ENCODE measurements at places on chromosomes 3 and 15.
A peak's percentile ranks its signal among the peaks of the same experiment; 100 is the strongest.

- no peak for DNase-seq
Measured at GRCh38 chr15:80828796-80829195, 49.6 kb downstream of the CEMIP start.

GRCh38 chr15:66472176-66472999, 25.2 kb downstream of the SNAPC5 start:
- peak; percentile 38 for DNase-seq

DNA sequence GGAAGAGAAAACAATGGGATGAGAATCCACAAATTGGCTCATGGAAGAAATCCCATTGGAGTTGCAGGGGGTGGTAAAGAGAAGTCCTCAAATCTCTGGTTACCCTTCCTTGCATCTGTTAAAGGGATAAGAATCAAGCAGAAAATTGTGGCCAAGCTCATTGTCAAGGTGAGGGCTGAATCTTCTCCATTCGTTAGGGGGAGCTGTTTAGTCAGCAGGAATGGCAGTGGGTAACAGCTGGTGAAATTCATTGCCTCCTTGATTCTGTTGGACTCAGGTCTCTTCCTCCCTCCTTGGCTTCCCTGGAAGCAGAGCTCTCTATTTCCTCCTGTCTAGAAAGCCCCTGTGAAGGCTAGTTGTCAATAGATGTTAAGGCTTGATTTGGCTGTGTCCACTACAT, 343.1 kb upstream of the SEMA6D start:
- no peak for DNase-seq

DNA sequence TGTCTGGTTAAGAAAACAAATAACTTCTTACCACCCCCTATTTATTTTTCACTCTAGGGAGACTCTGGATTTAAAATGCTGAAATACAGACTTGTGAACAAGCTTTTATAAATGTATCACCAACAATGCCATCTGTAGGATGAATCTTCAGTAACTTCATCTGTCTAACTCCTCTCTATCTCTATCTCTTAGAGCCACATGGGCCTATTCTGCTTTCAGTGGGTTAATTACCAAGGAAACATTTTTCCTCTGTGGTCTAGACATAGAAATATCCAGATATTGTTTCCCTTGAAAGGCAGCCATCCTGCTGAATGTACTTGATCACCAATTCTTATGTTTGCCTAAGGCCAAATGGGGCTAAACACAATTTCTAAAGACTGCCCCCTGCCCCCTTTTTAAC, 167.6 kb upstream of the COL8A1 start:
- no peak for DNase-seq

- no peak for DNase-seq
Measured at GRCh38 chr3:128001576-128001975, 50.7 kb upstream of the SEC61A1 start.

DNA sequence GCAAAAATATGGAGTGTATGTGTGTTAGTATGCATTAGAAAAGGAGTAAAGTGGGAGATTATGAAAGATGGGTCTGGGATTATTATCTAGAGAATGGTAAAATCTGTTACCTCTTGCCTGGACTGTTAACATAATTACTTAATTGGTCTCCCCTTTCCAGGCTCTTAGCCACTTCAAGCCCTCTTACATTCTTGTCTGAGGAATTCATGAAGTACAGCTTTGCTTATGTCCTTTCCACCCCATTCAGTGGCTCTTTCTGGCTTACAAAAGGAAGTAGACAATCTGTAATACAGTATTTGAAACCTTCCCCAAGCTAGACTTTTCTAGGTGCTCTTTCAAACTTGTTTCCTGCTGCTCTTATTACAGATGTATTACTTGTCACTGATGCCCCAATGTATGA, 129.8 kb downstream of the MBNL1 start:
- no peak for DNase-seq

DNA sequence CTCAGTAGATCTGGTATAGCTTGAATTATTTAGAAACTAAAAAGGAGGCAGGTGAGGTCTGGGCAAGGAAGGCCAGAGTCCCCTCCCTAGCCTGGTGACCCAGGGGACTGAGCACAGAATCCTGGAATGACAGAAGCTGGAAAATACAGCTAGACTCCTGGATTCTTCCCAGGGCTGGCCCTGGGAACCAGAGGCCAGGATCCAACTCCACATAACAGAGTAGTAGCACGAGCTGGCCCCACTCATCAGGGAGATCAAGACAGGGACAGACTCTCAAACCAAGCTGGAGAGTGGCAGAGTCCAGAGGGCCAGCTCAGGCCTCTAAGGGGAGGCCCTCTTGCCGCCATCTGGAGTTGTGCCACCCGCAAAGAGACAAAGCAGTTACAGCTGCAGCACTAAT, 10.7 kb downstream of the VIPR1 start:
- DNase-seq = no peak

GRCh38 chr3:129971351-129972052, 3.0 kb upstream of the TRH start:
- no peak for DNase-seq

- no peak for DNase-seq
Measured at GRCh38 chr3:54349231-54349652, 226.9 kb downstream of the CACNA2D3 start.

DNA sequence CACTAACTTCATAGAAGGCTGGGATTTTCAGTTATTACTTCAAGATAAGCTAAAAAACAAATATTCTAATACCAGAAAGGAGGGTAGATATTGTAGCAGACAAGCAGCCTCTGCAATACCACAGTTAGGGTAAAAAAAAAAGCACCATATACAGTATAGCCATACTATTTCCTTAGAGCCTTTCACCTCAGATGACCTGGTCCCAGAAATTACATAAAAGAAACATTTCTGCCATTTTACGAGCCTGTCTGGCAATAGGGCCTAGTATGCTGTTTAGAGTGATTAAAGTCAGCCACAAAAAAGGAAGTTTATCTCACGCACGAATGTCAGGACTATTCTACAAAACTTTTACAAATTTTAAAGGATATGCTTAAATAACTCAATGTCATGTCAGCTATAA, 1016.6 kb downstream of the PLOD2 start:
- DNase-seq = no peak

DNA sequence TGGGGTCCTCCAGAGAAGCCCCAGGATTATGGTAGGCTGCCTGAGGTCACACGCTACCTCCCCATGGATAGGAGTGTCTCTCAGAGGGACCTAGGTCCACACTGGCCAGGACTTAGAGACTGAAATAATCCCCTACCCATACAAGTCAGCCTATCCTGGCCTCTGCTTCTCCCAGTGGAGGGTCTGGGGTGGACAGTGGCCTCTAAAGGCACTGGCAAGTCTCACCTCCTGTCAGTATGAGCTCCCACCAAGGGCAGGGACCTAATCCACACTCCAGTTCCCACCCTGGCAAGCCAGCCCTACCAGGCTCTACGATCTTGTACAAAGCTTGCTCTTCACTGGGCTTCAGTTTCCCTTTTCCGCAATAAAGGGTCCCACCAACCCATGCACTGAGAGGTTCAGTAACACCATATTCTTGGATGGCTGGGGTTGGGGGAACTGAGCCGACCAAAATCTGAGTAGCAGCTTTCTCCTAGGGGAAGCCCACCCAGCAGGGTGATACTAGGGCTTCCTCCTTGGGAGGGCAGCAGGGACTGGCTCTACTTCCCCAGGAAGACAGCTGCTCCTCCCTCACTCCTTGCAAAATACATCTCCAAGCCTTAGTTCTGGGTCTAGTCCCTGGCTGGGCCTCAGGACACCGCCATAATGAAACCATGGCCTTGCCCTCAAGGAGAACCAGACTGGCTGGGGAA, 2.4 kb downstream of the CISH start:
- DNase-seq = no peak

- no peak for DNase-seq
Measured at GRCh38 chr3:9703736-9704346, at the start of gene CPNE9. TSS of gene CPNE9 (plus strand) at chr3:9703833. CDS start at chr3:9703997, 164 bp downstream.

DNA sequence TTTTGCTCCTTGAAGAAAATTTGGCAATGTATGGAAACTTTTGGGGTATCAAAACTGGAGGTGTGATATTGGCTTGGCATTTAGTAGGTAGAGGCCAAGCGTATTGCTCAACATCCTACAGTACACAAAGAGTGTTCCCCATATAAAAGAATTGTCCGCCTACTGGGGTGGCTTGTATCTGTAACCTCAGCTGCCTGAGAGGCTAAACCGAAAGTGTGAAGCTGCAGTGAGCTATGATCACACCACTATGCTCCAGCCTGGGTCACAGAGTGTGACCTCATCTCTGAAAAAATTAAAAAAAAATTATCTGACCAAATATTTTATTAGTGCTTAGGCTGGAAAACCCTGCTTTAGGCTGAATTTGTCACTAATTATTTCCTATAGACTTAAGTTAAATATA, 483.9 kb downstream of the PYDC2 start:
- no peak for DNase-seq

DNA sequence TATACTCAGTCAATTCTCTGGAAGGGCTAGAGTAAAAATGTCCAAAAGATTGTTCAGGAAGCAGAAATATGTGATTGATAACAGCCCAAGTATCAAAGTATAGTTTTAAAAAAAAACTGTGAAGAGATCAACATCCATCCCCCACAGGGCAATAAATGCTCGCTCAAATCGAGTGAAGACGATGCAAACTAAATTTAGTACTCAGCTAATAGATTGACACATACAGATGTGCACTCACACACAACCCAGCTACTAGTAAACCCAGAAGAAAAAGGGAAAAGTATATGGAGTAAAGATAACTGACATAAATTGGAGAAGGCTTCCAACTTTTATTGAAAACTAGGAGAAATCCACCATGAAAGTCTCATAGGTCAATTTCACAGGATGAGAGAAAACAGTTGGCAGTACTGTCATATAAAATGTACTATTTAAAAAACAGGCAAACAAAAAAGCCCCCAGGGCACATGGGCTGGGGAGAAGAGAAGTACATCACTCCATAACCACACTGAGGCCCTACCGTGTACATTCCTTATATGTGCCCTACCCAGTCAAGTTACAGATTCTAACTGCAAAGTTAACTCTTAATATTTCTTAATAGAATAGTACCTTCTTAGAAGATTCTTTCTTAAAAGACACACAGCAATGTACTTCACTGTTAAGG, 125.7 kb downstream of the TBL1XR1 start:
- no peak for DNase-seq

DNA sequence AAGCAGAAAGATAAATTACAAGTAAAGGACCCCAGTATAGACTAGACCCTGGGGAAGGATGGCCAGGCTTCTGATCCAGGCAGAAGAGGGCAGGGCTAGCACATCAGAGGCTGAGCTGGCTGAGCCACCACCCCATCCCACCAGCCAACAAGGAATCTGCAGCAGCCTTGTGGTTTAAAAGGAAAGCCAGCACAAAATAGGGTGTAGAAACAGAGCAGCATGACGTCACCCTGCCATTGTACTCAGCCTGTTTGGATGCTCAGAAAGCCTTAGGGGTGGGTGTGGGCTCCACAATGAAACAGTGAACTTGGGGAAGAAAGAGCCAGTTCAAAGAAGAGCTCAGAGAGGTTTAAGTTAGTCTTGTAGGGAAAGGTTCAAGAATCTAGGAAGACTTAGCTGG, 28.2 kb downstream of the DUOX1 start:
- DNase-seq = no peak

- no peak for DNase-seq
Measured at GRCh38 chr15:85761635-85762034, 33.1 kb downstream of the KLHL25 start.

GRCh38 chr3:61580982-61581643, 19.7 kb downstream of the PTPRG start:
- DNase-seq = no peak

DNA sequence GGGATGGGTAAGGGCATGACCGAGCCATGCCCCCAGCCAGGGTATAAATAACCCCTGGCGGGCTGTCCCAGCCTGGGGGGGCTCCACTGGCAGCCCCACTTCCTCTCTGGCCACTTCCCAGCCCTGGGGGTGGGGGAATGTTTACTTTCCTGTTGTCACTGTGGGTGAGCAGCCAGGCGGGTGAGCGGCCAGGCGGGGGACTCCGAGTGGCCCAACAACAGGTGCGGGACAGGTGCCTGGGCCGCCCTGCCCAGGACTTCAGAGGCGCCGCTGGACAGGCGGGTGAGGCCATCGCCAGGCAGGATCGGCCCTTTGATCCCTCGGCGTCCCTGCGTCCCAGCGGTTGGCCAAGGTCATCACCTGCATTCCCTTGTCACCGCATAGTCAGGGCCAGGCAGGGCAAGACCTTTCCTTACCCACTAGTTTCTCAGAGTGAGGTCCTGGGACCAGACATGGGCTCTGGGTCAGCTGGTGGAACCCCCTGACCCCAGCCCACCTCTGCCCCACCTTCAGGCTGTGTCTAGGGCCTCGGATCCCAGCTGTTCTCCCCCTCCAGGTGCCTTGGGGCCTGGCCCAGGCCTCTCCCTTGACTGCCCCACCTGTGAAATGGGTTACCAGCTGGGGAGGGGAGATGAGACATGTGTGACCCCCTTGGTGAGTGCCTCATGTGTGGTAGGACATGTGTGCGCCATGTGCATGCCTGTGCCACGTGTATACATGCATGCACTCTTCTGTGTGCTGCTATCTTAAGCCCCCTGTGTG, 16.6 kb downstream of the SEMA3F start:
- DNase-seq = no peak

DNA sequence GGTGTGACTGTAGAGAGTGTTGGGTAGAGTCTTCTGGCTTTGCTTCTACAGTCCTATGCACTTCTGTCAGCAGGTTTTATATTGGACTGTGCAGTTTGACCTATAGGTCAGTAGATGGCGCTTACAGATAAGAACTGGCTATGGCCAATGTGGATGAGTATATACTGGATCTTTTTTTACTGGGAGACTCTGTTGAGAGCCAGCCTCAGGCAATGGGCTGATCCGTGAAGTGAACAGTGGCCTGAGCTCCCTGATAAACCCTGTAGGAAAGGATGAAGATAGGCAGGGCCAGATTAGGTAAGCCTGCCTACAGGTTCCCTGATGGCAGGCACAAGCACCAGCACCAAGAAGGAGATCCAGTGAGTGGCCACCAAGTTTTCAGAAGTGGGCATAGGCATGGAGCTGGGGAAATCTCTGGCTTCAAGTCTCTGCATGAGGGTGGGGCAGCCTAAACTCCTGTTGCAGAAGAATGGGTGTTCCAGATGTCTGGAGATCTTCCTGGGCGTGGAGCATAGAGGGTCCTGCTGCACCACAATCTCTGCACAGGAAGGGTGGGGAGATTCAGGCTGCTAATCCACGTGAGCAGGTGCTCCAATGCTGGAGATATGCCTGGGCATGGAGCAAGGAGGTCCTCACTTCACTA, 326.0 kb upstream of the SGO1 start:
- DNase-seq = no peak

DNA sequence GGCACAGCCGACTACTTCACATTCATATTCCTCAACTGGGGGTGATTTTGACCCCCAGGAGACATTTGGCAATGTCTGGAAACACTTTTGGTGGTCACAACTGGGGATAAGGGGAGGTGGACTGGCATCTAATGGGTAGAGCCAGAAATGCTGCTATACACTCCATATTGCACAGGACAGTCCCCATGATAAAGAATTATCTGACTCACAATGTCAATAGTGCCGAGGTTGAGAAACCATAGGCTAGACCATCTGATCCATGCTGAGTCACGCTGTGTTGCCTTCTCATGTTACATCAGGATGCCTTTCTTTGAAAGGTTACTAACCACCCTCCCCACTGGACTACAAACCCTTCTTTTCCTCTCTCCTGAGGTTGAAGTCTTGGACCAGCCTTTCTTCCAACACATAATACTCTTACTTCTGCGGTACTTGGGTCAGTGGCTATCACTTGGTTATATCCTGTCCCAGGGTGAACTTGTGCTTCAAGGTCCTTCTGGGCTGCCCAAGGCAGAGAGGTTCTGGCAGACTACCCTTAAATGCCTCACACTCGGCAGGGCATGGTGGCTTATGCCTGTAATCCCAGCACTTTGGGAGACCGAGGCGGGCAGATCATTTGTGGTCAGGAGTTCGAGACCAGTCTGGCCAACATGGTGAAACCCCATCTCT, 68.8 kb downstream of the CTNNB1 start:
- DNase-seq = no peak
